CD4-positive, alpha-beta T cell treated with Interleukin-6 at 100 ng/mL for 8 hours (primary cell): ENCODE measurements at places on chromosomes 6 and 20.

GRCh38 chr6:158972241-158973233 lies 27.5 kb downstream of the RSPH3 start:
- peak; percentile 46 for DNase-seq

- no peak for DNase-seq
These were observed 5.0 kb downstream of the ANGPT4 start for GRCh38 chr20:910870-911770.

DNA sequence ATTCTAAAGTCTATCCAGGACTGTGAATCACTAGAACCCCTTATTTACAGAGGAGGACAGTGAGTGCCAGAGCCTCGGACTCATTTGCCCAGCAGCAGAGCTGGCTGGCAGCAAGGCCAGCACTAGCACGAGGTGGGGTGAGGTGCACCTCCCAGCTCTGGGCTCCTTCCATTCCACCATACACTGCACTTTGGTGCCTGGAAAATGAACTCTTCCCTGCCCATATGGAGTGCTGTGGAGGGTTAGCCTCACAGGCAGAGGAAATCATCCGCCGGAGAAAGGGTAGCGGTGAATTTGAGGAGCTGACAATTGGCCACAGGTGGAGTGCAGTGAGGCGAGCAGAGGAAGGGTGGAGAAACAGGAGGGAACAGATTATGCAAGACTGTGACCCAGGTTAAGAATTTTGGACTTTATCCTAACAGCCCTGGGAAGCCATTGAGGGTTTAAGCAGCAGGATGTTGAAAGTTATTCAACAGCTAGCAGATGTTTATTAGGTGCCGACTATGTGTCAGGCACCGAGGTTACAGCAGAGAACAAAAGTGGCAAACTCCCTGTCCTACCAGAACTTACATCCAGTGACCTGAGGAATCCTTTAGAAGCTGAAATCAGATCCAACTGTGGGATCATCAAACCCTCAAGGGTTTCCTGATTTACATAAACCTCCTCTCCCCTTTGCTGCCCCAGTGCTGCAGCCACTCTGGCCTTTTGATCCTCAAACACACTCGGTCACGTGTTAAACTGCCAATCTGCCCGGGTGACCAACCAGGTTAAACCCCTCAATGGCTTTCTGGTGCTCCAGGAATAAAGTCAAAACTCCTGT lies 6.2 kb downstream of the TRIM26 start:
- DNase-seq, result no peak

GRCh38 chr20:43667341-43668132 lies 623 bp downstream of the MYBL2 start:
- no peak for DNase-seq

DNA sequence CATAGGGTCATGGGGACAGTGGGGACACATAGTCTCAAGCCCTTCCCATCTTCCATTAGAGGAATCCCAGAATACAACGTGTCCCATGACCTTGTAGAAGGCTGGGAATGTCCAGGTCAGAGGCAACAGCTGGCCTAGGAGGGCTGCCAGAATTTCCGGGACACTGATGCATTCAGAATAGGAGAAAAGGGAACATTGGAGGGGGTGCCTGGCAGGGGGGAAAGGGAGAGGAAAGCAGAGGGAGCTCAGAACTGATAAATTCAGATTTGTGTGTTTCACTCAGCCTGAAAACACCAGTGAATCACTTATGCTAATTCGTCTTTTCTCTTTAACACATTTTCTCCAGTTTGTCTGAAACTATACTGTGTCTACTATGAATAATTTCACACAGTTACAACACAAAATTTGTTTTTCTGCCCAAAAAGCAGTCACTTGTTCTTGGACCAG lies 35.5 kb upstream of the BMP2 start:
- no peak for DNase-seq

DNA sequence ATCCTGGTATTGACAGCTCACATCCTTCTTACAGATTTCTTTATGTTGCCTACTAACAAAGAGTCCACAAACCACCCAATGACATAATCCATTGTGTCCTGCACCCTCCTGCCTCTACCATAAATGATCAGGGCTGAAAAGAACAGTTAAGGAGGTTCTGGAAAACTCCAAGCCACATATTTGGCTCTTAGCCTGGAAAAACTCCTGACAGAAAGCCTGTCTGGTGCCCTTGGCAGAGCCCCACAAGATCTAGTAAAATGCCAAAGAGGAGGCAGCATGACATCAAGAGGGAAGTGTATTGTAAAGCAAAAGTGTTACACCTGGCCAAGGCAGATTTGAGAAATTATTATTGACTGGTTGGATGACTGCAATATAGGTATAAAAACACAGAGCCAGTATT lies 126.4 kb upstream of the VGLL2 start:
- no peak for DNase-seq

DNA sequence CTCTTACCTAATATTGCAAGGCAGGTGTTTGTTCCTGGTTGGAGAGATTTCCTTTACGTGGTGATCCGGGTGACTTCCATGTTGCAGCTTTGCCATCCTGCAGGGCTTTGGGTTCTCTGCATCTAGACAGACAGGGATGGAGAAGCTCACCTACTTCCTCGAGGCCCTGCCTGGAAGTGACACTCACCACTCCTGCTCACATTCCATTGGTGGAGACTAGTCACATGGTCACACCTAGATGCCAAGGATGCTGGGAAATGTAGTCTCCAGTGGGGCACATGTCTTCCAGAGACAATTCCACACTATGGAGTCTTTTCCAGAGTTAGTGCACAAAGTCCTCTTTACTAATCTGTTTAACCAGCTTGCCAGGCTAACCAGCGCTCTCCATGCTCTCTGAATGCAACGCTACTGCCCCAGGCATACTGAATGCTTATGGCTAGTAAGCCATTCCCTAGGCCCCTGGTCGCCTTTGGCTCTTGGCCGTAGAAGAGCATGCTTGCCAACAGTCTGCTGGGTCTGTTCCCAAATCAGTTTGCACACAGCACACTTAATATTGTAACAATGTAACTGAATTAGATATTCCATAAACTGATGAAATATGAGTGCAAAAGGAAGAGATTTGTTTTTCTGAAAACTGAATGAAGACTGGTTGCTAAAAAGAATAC lies 6.7 kb upstream of the KCNK15 start:
- DNase-seq, result peak; percentile 41

DNA sequence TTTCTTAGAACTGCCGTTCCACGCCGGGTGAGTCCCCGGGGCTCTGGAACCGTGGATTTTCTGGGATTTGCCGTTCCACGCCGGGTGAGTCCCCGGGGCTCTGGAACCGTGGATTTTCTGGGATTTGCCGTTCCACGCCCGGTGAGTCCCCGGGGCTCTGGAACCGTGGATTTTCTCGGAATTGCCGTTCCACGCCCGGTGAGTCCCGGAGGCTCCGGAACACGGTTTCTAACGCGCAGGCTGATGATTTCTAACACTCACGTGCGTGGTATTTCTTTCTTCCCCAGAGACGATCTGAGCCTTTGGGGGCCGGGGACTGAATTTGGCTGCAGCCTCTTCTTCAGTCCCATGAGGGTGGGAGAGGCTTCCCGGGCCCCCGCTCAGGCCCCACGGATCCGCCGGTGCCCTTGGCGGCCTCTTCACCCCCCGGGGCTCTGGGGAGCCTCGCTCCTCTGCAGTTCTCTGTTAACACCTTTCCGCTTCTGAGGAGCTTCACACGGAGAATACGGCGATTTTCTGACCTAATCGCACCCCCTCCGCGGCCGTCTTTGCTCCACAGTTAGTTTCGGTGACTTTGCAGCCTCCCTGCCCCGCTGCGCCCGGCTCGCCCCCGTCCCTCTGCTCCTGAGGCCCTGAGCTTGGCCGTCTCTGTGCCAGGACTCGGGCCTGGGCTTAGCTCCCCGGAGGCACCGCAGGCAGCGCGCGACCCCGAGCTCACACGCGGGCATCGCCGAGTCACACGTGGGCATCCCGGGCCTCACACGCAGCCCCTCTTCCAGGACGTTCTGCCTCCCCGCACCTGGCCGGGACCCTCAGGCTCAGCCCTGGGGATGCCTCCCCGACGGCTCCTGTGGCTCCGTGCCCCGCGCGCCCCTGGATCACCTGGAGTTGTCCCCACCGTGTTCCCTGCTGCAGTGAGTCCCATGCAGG lies 7.2 kb upstream of the KIF25 start:
- no peak for DNase-seq

DNA sequence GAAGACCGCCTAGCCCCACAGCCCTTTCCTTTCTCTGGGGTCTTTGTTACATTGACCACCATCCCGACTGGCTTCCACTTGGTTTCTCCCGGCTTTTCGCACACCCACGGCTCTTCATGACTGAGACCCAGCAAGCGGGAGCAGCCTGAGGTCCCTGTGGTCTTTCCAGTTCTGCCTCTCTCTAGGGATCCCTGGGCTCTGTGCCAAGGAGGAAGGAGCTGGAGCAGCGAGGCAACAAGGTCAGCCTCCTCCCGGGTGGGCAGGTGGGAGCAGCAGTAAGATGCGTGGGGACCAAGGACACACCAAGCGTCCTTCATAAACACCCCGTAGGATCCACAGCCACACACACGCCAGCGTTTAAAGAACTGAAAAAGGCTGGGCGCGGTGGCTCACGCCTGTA lies 29.6 kb upstream of the MRGBP start:
- no peak for DNase-seq

DNA sequence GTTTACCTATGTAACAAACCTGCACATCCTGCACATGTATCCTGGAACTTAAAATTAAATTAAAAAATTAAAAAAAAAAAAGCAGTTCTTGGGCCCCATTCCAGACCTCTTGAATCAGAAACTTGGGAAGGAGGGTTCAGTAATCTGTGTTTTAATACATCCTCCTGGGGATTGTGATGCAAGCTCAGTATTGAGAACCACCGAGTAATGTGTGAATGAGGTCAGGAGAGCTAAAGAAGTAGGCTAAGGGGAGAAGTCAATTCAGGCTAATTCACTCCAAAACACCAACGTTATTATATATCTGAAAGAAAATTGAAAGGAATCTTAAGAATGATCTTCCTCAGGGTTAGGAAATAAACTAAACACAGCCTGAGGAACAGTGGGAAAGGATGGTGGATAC lies 120.4 kb downstream of the RNF144B start:
- DNase-seq, result no peak

- no peak for DNase-seq
These were observed 59.6 kb upstream of the NEDD9 start for GRCh38 chr6:11292091-11292490.

GRCh38 chr6:146595972-146596731 lies 2.6 kb upstream of the ADGB start:
- no peak for DNase-seq

GRCh38 chr6:139402876-139403386 lies 28.5 kb upstream of the CITED2 start:
- DNase-seq, result no peak

GRCh38 chr6:151431337-151431736 lies 20.6 kb downstream of the RMND1 start:
- no peak for DNase-seq
